ENCODE measurements at places on chromosomes 1 and 21.

DNA sequence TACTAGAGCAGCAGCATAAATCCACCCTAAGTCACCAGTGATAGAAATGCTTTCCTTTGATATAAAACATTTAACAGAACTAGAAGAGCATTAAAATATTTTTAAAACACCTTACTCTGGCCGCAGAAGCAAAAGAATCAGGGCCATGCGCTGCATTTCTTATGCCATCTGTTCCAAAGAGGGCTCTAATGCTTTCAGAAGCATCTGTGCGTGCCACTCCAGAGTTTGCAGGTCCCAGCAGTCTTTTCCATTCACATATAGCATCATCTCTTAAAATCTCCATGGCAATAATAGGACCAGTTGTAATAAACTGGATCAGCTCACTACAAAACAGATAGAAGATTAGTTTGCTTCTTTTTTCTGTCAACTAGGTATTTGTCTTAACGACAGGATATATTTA lies 69.2 kb downstream of the NME7 start:
- DNase-seq, result no peak

GRCh38 chr1:220655961-220656740 lies 34.0 kb upstream of the C1orf115 start:
- DNase-seq, result no peak

GRCh38 chr21:33645730-33646129 lies 3.4 kb downstream of the ITSN1 start:
- no peak for DNase-seq

DNA sequence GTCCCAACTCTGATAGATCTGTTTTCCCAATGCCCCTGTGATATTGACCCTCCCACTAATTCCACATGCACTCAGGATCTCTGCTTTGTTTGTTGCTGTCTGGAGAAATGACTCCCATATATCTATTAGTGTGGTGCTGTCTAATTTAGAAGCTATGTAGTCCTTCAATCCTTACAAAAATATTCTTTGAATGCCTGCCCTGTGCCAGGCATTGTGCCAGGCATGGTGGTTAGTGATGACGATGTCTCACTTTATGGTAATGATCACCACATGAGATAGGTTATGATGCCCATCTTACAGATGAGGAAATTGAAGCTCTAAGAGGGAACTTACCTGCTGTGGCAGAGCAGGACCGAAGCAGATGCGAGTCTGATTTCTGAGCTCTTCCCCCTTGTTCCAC lies 12.9 kb downstream of the MYOG start:
- no peak for DNase-seq

DNA sequence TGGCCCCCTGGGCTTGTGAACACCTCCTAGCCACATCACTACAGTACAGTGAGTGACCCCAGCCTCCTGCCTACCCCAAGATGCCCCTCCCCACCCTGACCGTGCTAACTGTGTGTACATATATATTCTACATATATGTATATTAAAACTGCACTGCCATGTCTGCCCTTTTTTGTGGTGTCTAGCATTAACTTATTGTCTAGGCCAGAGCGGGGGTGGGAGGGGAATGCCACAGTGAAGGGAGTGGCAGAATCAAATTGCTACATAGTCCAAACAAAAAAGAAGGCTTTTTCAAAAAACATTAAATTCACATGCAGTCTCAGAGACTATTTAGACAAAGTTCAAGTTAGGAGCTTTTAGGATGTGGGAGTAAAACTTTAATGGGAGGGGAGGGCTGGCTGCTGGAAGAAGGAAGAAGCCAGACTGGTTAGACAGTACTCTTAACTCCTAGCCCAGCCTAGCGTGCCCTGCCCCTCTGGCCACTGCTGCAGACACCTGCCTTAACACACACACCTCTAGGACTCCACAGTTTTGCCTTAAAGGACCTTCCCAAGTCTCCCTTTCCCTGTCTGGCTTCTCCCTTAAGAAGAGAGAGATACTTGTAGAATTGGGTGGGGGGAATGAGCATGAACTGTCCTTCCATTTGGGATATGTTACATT lies 9.4 kb downstream of the PEA15 start:
- no peak for DNase-seq

DNA sequence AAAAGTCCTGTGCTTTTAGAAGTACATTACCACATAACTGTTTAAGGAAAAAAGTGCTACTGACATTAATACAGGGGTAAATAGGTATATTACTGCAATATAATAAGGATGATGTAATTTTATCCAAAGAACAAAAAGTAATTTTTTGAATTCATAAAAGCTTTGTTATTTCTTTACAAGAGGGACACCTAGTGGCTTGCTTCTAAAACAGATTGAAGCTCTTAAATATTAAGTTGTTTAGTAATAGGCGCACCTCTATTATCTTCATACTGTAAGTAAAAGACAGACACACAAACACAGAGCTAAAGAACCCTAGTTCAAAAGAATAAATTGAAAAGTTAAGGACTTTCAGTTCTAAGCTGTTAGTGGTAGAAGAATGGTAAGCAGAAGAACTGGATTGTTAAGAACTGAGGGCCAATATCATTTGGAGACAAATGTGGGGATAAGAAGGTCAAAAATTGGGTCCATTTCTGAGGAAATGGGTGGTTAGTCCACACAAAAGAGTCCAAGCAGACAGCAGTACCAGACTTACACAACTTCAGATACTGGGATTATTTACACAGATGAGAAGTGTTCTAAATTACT lies 15.4 kb downstream of the ZNHIT6 start:
- DNase-seq, result no peak

GRCh38 chr21:42836767-42837301 lies 42.5 kb downstream of the WDR4 start:
- no peak for DNase-seq

GRCh38 chr1:62406576-62406975 lies 30.3 kb upstream of the USP1 start:
- no peak for DNase-seq

DNA sequence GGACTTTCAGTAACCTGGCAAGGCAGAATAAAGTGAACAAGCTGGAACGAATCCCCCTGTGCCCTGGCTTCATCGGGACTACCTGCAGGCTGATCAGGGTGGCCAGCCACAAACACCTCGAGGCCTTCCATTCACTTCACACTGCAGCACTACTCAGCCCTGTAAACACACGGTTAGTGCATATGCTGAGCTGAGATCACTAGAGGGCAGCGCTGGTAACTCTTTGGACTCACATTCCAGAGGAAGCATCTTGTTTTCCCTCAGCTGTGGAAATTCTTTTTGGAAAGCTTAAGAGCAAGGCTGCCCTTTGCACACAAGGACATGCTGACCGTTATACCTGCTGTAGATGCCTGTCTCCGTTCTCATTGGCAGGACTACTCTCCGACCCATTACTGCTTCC lies 32.1 kb downstream of the PCSK9 start:
- DNase-seq, result no peak

GRCh38 chr1:77279929-77280328 lies 1.9 kb upstream of the AK5 start:
- DNase-seq, result no peak

DNA sequence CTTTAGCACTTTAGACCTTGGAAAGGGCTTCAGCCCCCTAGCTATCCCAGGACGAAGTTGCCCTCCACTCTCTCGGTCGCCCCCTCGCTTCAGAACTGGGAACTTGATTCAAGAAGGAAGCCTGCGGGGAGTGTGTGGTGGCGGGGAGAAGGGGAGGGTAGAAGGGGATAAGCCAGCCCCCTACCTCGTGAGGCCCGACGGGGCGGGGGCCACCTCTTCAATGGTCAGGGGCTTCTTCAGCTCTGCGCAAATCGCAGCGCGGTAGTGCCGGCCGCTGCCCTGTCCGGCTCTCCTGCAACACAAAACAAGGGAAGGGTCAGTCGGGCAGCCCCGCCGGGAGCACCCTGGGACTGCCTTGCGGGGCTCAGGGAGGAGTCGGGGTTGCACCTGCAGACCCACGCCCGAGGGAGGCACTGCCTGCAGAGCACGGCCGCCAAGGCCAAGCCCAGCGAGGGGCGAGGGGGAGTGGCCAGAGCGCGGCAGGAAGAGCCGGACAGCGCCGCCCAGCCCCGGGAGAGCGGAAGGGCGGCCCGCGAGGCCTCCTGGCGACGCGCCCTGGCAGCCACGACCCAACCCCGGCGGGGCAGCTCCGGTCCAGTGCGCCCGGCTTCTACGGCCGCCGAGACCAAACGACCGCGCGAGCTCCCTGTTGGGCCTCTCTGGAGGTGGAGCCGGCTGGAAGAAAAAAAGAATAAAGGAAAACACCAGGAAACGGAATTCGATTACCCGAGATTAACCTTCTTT lies 56.2 kb upstream of the RASAL2 start:
- no peak for DNase-seq

- no peak for DNase-seq
Measured at GRCh38 chr1:152520561-152521090, 6.3 kb downstream of the CRCT1 start.

GRCh38 chr1:169128562-169128961 lies 22.1 kb downstream of the ATP1B1 start:
- DNase-seq, result no peak

DNA sequence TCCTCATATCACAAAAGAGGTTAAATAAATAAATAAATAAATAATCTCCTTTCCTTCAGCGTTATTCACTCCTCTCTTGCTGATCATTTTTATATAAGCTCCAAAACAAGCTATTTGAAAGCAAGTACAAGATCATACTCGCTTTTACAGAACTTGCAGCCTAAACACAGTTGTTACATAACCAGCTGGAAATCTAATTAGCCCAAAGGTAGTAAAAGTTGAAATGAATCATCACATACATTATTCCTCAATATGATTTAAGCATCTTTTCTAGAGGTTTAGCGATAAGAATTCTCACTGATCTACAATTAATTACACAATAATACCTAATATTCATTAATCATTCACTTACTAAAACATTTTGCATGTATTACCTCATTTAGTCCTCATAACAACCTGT lies 160.2 kb downstream of the COP1 start:
- no peak for DNase-seq

- no peak for DNase-seq
Measured at GRCh38 chr1:112956544-112957132, 642 bp upstream of the SLC16A1 start.

GRCh38 chr1:110523011-110523410 lies 4.0 kb upstream of the KCNA10 start:
- DNase-seq, result no peak

DNA sequence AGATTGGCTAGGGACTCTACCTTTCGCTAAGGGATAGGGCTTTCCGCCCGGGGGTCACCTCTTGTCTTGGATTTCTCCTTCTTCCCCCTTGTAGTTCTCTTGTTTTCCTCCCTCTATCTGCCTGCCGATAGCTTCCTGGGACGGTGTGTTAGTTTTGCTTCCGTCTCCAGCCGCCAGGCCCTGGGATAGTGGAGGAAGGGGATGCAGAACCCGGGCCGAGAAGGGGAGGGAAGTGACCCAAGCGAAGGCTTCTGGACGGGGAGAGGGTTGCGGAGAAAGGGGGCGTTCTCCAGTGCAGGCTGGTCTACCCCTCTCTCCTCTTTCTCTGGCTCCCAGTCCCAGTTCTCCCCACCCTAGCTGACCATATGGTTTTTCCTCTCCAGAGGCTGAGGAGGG lies 871 bp downstream of the TUFT1 start:
- no peak for DNase-seq

- DNase-seq, result peak; percentile 74
Measured at GRCh38 chr1:21251773-21252471, 38.3 kb downstream of the ECE1 start.

DNA sequence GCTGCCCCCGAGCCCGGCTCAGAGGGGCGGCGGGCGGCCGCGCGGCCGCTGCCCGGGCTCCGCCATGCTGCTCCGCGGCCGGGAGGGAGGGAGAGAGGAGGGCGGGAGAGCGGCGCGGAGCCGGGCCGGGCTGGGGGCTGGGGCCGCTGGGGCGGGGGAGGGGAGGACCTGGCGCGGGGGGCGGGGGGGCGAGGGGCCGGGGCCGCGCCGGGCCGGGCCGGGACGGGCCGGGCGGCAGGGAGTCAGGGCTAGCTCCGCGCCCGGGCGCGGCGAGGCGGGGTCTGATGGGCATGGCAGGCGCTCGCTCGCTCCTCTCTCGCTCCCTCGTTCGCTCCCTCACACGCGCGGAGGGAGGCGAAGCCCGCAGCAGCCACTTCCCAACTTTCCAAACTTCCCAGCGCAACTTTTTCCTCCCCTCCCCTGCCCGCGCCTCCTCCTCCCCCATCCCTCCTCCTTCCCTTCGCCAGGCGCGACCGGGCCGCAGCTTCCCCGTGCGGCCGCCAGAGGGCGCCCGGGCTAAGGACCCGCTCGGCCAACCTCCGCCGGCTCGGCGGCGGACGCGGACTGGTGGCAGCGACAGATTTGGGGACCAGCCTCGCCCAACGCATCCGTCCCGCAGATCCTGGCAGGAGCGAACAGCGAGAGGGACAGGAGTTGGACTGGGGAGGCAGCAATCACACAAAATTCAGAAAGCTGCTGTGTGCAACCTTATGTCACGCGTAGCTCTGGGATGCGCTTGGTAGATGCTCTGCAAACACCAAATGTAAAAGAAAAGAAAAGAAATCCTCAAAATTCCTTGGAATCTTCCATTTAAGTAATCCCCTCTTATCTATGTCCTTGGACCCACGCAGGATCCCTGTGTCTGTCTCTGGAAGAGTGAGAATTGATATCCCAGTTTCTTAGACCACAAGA lies at the start of gene TRABD2B:
TSS of gene TRABD2B (minus strand) at position 97 of the 912 bp plus-strand sequence.
- DNase-seq, result peak; percentile 62

DNA sequence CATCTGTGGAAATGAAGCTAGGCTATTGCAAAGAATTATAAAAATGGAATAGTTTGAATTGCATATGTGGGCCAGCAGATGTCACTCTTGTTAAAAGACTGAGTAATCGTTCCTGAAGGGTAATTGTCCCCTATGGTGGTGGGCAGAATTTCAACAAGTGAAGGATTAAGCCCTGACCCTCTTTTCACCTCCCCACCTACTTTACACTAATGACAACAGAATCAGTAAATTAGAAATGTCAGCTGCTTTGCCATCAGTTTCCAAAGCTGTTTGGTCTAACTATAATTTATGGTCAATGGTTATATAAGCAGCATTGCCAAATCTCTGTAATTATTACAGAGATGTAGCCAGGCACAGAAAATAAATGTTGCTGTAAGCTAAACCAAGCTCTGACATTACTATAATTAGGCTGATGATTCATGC lies 898.6 kb downstream of the AMY1C start:
- no peak for DNase-seq

DNA sequence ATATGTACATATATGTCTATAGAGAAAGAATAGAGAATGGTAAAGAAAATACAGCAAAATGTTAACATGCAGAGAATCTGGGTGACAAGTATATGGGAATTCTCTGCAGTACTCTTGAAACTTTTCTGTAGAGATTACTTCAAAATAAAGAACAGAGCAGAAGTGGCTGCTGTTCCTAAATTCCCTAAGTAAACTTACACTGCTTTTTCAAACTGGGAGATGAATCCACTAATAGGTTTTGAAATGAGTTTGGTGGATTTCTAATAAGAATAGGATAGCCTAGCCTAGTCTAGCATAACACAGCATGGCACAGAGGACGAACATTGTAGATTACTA lies 450 bp upstream of the CR2 start:
- no peak for DNase-seq
